Mesenchymal stem cell (in vitro differentiated cells and primary cell): ENCODE measurements at places on chromosomes 11 and 22.
A peak's percentile ranks its signal among the peaks of the same experiment; 100 is the strongest.

DNA sequence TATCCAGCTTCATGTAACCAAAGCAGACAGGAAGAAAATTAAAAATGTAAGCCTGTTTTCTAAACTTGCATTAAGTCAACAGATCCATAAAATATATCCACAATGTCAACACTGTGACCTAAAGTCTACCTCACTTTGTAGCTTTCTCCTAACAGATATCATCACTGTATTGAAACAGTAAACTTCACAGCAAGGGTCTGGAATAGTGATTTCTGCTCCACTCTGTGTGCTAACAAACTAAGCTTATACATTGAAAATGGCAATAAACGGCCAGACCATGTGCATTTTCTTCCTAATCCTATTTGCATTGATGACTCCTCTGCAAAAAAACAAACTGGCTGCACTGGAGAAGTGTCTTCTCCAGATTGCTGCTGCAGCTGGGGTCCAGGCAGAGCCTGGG is 26.8 kb downstream of the CADM1 start:
- DNase-seq, result no peak

DNA sequence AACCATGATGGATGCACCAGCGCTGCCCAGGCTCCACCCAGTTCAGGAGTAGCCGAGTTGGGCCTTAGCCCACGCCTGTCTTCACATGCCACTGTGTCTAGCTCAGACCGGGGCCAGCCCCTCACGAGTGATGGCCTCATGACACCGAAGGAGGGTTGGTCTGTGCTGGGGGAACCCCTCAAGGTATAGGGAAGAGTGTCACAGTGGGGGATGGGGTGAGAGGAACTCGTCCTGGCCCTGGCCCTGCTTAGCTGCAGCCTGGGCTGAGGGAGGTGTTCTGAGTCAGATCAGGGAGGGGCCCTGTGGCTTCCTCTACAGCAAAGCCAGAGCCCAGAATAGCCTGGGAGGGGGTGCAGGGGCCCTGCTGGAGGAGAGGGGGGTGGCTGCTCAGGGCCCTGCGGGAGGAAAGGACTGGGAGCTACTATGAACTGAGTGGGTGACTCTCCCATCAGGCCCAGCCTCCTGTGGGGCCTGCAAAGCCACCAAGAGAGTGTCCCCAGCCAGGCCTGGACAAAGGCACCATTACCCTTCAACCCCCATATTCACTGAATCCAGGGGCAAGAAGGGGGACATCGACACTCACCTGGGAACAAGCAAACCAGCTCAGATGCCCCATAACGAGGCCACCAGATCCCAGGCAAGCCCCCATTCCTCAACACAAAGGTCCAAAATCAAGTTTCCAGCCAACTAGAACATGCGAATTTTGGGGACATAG is 41.2 kb downstream of the IGLL5 start:
- no peak for DNase-seq

- DNase-seq, result peak; percentile 28
Observed at GRCh38 chr11:11157185-11157584, 195.9 kb downstream of the CSNK2A3 start.

- no peak for DNase-seq
Observed at GRCh38 chr22:33271390-33272161, 213.4 kb upstream of the SYN3 start.

DNA sequence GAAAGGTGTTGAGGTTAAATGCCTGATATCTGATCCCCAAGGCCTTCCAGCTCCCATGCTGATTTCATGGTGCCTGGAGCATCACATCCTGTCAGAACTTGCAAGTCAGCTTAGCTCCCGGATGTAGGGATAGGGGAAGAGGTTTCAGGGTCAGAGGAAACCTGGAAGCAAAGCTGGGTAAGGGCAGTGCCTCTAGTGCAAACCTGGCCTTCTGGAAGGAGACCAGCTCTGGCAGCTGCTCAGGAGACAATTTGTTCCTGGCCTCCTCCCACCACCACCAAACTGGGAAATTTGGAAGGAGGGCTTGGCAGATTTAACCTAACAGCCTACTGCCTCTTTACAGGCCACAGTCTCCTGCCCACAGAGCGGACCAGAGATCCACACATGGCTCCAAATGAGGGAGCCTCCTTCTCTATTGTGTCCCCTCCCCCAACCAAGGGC is 9.2 kb upstream of the TSKU start:
- DNase-seq, result no peak

DNA sequence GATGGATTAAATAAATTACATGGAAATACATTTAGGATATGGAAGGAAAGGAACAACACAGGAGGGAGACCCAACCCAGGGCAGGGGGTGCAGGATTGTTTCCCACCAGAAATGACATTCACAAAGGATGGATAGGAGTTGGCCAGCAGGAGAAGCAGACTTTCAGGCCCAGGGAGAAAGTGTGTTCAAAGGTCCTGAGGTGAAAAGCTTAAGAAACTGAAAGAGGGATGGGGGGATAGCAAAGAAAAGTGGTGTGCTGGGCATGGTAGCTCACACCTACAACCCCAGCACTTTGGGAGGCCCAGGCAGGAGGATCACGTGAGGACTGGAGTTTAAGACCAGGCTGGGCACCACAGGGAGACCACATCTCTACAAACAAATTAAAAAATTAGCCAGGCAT is 16.6 kb upstream of the ADA2 start:
- no peak for DNase-seq

DNA sequence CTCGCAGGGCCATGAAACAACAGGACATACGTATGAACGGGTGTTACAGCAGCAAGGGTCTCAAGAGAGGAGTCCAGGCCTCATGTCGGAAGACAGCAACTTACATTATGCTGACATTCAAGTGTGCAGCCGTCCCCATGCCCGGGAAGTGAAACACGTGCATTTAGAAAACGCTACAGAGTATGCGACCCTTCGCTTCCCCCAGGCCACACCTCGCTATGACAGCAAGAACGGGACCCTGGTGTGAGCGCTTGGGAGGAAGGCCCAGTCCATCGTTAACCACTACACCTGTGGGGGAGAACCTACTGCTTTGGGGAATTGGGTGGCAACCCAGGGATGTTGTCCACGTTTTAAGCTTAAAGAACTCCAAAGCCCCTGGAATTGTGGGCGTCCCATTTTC is 7.2 kb downstream of the C11orf52 start:
- no peak for DNase-seq
